ENCODE measurements at places on chromosomes 1 and 21.

GRCh38 chr1:90919190-90919719 lies 102.6 kb downstream of the ZNF644 start:
- DNase-seq: no peak

DNA sequence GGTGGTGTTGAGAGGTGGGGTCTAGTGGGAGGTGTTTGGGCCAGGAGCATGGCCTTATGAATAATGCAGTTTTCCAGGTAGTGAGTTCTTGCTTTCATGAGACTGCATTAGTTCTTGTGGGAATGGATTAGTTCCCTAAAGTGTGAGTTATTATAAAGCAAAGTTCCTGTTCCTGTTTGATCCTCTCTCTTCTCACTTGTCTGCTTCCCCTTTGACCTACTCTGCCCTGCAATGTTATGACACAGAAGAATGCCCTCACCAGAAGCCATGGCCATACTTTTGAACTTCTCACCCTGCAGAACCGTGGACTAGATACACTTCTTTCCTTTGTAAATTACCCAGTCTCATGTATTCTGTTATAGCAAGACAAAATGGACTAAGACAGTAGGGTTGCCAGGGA lies 53.6 kb downstream of the MAP3K7CL start:
- DNase-seq: no peak

GRCh38 chr1:241934866-241935265 lies 22.7 kb upstream of the BECN2 start:
- DNase-seq: no peak

- DNase-seq: no peak
Measured at GRCh38 chr1:78088486-78088885, 42.7 kb downstream of the GIPC2 start.

GRCh38 chr1:204902671-204903070 lies 32.0 kb downstream of the NFASC start:
- DNase-seq: no peak

- DNase-seq: peak; percentile 85
Measured at GRCh38 chr21:37009740-37010341, 3.3 kb downstream of the RIPPLY3 start.

- DNase-seq: no peak
Measured at GRCh38 chr21:29641635-29642550, 297.9 kb downstream of the GRIK1 start.

DNA sequence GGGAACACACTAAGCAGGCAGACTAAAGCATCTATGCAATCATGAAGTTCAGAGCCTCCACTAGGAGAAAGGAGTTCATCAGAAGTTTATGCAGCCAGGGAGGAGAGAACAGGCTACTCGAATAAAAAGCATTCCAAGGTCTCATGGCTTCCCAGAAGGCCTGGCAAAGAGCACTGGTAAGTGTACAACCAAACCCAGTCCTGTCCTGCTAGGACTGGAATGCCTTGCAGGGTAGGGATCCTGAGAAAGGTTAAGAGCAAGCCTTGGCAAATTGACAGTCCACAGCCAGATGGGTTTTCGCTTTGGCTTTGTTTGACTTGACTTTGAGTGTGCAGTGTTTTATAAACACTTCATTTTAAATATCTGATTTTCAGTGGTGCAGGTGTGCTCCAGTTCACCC lies 133.6 kb upstream of the ATP1B1 start:
- no peak for DNase-seq

- DNase-seq: no peak
Measured at GRCh38 chr1:224542783-224543440, 73.2 kb upstream of the CNIH3 start.

- no peak for DNase-seq
Measured at GRCh38 chr1:197632651-197633050, 142.6 kb downstream of the DENND1B start.

- no peak for DNase-seq
Measured at GRCh38 chr1:34444516-34444915, 267.8 kb downstream of the C1orf94 start.

DNA sequence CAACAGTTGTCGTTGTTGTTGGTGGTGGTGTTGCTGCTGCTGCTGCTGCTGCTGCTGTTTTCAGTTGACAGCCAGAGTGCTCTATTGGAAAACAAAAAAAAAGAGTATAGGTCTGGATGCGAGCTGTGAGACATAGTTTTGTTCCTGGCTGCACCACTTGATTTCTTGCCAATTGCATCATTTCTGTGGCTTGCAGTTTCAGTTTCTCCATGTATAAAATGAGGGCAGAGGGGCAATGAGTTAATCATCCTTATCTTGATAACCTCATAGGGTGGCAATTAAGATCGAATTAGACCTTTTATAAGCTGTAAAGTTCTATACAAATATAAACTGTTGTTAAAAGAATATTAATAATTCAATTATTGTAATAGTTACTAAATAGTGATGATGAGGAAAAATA lies 156.7 kb downstream of the DMRTA2 start:
- no peak for DNase-seq

DNA sequence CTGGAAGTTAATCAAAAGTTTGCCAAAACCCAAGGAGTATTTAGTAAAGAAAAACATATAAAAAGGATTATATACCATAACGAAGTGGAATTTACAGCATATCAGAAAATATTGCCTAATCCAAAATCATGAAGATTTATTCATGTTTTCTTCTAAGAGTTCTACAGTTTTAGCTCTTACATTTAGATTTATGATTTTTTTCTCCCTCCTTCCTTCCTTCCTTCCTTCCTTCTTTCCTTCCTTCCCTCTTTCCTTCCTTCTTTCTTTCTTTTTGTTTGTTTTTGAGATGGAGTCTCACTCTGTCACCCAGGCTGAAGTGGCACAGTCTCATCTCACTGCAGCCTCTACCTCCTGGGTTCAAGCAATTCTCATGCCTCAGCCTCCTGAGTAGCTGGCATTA lies 15.7 kb upstream of the PRSS38 start:
- no peak for DNase-seq

DNA sequence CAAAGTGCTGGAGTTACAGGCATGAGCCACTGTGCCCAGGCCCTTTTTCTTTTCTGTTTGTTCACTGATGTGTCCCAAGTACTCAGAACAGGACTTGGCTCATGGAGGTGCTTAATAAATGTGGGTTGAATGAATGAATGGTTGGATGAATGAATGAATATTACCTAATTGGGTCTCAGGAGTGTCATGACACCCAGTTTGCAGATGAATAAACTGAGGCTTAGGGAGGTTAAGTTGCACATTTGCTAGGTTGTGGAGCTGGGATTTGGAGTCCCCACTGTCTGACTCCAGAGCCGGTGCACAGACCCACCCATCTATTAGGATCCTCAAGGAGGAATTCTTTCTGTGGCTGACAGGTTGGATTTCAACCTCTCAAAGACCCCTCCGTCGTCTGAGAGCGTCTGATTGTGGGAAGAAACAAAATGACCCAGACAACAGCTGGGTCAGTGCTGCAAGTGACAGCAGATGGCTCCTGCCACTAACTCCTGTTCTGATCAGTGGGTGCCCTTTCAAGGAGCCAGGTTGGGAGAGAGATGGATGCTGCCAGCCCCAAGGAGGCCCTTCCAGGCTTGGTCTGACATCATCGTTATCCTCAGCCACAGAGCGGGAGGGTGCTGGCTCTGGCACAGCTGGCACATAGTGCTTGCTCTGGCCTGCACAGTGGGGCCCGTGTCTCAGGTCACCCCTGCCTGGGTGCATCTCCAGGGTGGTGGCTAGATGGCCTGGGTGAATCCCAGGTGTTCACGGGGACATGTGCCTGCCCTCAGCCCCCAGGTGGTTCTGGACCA lies 24.2 kb downstream of the ARHGEF10L start:
- no peak for DNase-seq

GRCh38 chr1:33392206-33392605 lies 38.7 kb downstream of the PHC2 start:
- no peak for DNase-seq

DNA sequence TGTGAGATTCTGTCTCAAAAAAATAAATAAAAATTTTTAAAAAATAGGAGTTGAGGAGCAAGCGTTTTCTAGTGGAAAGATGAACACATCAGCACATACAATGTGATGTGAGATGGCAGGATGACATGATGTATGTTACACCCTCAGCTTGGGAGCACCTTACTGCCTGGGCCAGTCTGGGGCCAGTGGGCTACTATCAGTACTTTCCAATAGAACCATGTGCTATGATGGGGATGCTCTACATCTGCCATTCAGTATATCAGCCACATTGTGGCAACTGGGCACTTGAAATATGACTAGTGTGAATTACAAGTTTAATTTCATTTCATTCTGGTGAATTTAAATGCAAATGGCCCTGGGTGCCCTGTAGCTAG lies 156.0 kb downstream of the PGBD5 start:
- no peak for DNase-seq

DNA sequence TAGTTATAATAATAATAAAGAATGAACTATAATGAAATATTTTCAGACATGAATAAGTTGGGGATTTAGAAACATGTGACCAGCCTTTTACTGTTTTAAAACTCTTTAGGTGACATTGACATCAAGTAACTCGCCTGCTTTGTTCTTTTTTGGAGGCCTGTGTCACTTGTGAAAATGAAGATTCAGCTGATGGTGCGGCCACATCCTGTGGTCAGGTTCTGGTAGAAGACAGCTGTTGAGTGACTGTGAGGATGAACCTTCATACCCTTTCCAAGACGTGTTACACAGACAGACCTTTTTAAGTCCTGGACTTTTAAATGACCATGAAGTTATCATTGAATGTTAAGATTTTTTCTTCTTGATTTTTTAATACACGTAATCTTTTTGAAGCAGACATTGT lies 10.3 kb downstream of the UTS2 start:
- no peak for DNase-seq

DNA sequence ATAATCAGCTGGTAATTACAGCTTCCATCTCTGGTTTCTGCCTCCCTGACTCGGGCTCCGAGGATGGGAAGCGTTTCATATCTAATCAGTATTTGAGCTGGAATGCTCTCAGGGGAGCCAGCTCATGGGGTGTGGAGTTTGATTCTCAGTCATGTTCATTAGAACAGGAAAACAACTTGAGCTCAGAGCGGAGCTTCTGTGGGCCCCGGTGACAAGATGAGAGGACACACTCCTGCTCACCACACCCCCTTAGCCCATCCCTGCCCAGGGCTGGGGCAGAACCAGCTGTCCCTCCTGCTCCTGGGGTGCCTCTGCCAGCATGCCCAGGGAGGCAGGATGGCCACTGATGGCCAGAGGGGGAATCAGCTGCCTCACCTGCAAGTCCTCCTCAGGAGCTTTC lies 726.0 kb downstream of the PTPRU start:
- no peak for DNase-seq

DNA sequence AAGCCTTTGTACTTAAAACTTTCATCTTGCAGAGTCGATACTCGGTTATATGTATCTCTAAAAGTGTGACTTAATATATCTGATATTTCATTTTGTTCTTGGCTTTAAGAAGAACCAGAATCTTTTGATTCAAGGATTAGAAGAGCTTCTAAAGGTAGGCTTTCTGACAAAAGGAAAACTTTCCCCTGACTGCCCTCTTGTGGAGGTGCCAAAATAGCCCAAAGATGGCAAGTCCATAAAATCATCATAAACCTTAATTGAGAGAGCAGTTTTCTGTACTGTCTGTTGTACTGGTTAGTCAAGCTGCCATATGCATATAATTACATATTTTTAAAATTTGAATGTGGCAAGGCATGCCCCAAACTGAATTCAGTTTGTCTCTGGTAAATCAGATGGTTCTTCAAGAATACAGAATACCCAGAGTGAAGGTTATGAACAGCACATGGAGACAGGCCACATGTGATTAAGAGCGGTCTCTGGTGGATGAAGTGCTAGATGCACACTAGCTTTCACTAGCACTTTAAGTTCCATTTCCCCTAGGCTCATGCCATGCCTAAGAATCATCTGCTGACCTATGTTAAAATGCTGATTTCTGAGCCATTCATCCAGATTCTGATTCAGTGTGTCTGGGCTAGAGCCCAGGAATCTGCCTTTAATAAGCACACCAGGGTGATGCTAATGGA lies 27.7 kb upstream of the ELAVL4 start:
- no peak for DNase-seq

DNA sequence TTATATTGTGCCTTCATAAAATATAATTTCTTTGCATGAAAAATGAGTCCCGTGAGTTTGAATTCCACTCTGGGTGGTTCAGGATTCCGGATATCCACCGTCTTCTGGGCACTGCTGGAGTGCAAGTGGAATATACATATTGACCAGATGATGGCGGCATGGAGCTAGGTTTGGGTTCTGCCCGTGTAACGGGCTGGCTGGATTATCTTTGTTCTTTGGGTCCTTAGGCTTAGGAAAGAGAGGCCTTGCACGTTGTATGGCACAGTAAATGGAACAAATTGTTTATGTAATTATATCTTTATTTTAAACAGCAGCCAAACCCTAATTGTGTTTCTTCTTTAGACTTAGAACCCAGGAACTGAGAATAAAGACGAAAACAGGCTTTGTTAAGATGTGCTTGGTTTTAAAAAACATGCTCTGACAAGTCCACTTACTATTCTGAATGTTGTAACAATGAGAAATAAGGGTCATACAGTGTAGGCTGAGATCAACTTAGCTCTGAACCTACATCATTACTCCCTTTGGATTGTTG lies 13.5 kb upstream of the ACBD6 start:
- DNase-seq: no peak

DNA sequence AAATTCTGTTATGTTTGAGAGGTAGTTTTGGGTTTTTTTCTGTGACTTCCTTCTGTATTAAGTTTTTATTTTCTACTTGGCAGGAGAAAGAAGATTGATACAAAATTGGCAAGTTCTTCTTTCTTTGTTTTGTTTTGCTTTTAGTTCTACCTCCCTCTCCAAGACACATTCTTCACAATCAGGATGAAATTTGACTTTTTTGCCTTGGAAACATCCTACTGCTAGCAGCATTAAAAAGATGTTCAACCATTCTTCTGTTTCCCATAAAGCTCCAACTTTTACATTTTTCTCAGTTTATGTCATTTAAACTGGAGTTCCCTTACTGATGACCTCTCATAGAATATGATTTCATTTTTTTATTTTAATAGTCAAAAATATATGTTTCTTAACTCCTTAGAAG lies 234.8 kb downstream of the NCAM2 start:
- no peak for DNase-seq

DNA sequence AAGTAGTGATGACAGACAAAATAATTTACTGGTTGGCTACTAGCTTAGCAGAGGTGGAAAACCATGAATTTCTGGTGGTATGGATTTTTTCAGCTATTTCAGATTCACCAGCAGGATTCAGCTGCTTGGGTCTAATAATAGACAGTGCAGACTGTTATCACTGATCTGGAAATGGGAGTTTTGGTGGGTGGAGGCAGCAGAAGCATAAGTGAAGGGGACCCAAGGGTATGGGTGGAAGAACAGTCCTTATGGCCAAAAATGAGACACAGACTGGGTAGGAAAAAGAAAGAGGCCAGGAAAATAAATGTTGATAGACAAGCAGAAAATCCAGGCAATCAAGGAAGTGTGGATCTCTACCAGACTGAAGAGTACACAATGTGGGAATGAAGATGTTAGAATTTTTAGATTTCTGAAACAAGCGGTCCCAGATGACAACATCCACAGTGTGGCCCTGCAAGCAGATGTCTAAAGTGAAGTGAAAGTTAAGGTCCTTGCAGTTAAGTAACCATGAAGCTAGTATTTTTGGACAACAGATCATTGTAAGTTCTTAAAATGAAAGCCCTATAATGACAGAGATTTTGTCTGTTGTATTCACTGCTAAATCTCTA lies 24.7 kb downstream of the LYST start:
- no peak for DNase-seq
